T-helper 2 cell (primary cell): ENCODE measurements at places on chromosomes 3 and 15.

DNA sequence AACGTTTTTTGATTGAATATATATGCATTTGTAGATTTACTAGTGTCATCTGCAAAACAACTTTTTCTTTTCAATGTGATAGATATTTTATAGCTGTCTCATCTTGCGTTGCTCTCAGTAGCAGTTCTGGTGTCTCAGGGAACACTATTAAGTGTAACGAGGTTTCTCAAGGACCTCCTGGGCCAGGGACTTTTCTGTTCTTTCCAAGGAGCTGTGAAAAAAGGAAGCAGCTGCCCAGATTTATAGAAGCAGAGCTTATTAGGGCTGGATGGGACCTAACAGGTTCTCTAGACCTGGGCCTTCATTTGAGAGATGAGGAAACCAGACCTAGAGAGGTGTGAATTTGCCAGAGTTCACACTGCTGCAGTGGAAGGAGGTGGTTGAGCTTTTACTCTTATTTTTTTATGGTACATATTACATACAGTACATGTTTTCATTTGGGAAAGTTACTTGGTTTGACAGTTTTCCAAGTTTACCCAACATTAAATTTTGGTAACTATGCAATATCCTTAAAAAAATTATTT lies 16.1 kb downstream of the MAP2K1 start:
- no peak for DNase-seq

GRCh38 chr3:18964640-18965039 lies 183.7 kb upstream of the KCNH8 start:
- DNase-seq, result no peak

DNA sequence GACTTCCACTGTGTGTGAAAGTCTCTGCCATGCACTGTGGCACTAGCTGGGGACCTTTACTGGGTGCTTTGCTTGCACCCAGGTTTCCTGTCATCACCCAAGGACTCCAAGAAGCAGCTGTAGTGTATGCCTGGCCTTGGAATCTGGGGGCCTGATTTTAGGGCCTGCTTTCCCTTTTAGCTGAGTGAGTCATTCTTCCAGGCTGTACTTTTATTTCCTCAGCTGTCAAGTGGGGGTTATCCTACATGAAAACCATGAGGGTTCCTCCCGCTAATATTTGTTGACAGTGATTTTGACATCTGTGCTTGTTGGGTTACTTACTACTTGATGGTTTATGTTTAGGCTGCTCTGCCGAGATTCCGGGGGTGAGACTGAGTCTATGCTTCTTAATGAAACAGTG lies 18.5 kb downstream of the GORASP1 start:
- DNase-seq, result no peak

GRCh38 chr3:37967260-37967881 lies 23.2 kb upstream of the VILL start:
- DNase-seq, result peak; percentile 38

DNA sequence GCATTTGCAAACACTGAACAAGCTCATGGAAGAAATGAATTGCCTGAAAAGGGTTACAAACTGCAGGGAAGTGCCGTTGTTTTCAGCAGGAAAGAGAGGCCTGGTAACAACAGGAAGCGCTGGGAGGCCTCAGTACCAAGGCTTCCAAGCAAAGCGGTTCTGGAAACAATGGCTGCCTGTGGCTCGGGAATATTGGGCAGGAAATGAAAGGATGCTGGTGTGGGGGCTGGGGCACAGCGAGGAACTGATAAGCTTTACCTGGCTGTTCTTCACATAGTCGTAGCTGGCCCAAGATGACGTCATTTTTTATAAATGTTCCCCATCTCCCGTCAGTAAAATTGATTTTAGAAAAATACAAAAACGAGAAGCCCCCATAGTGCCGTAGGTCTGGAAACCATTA lies 55.9 kb downstream of the ARHGAP31 start:
- DNase-seq, result no peak

DNA sequence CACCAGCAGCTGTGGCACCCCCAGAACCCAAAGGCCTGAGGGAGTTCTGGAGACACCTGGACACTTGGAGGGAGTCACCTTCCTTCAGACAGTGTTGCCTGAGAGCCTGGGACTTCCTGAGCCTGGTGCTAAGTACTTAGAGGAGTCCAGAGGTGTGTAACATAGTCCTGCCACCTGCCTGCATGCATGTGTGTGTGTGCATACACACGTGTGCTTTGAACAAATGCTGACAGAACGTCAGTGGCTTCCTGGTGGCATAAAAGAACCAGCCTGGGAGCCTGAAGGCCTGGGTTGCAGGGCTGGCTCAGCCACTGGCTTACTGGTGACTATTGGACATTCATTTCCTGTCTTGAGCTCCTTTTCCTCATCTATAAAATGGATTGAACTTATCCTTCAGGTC lies 3.2 kb upstream of the CPN2 start:
- DNase-seq, result no peak

DNA sequence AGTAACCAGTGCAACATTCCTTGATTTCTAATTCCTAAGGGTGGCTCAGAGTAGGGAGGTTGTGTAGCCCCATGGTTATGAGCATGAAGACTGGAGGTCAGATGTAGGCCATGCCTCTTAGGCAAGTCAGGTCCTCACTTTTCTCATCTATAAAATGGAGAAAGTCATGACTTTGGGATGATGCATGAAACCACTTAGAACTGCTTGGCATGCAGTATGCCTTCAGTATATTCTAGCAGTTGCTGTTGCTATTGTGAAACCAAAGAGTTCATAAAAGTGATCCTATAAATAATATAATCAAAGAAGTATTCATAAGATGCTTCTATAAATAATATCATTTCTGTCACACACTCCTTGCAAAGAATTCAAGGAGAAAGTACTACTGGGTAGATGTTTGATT lies 65.5 kb downstream of the TMEM108 start:
- no peak for DNase-seq

GRCh38 chr15:50939911-50940310 lies 31.4 kb downstream of the AP4E1 start:
- no peak for DNase-seq

DNA sequence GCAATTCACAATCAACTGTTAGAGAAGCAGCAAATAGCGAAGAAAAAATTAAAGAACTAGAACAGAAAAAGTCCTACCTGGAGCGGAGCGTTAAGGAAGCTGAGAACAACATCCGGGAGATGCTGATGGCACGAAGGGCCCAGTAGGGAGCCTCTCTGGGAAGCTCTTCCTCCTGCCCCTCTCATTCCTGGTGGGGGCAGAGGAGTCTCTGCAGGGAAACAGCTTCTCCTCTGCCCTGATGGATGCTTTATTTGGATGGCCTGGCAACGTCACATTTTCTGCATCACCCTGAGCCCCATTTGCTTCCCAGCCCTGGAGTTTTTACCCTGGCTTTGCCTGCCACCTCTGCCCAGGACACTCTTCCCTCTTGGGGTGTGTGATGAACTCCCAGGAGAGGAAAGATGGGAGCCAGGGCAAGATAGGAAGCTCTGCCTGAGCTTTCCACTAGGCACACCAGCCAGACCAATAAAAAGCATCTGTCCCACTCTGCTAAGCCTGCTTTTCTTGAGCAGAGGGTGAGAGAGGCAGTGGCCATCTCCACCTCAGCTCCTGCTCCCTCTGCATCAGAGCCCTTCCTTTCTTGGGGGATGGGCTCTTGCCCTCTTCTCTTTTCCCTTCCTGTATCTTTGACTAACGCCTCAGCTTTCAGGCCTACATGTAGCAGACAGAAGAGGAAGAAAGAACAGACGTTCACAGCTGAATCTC lies 39.4 kb downstream of the PPARG start:
- DNase-seq, result no peak

GRCh38 chr3:164194842-164195241 lies 883.5 kb downstream of the SI start:
- no peak for DNase-seq

- no peak for DNase-seq
Measured at GRCh38 chr15:100109486-100110035, 232.2 kb downstream of the ADAMTS17 start.

- DNase-seq, result no peak
Measured at GRCh38 chr3:58004973-58005372, 3.2 kb upstream of the FLNB start.

DNA sequence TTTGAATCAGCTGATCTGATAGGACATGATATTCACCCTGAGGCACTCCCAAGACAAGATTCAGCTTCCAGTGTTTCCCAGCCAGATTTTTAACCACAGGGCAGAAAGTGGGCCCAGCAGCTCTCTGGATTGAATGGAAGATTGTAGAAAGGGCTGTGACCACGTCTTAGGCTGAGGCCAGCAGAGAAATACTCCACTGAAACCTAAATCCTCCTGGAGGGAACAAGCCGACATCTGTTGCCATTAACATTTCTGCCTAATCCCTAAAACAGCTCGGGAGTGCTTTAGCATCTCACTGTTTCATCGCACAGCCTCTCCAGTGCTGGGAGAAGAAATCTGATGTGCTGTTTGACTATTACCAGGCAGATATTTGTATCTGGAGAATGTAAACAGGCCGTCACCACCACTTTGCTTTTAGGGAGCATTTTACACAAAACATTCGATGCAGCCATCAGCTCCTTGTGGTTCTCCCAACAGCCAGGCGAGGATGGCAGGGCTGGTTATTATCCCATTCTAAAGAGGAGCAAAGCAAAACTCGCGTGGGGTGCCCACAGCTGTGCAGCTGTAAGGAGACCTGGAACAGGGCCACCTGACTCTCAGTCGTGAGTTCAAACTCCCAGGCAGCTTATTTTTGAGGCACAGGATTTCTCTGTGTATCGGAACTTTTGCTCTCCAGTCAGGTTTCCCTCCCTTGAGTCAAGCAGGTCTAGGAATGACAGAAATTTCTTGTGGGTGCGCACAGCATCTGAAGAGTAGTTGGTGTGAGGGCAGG lies 117.4 kb downstream of the LIPC start:
- DNase-seq, result no peak

DNA sequence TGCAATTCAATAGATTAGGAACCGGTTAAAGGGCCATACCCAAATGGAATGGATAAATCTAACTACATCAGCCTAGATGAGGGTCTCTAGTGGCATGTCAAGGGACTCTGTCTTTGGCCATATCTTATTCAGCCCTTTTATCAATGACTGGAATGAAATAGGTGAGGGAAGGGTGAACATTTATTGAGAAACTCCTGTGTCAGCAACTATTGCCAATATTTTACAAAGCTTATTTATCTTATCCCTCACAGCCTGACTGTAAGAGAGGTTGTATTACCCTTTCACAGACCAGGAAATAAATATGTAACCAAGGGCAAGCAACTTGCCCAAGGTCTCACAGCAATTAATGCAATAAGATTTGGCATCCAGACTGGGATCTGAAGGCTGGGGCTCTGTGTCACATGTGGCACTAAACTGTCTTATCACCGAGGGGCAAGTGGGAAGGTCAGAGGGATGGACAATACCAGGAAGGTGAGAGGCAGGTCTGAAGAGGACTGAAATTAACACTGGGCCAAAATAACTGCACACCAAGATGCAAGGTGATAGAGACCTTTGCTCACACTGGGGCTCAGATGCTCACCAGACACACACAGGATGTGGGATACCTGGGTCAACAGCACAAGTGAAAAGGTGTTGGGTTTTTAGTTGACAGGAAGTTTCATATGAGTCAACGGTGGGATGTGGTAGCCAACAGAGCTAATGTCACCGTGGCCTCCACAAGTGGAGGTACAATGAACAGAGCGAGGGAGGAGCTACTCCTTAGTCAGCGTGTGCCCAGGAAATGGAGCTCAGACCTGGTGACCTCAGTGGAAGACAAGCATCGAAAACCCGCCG lies 261.3 kb downstream of the RPLP1 start:
- peak; percentile 89 for DNase-seq

DNA sequence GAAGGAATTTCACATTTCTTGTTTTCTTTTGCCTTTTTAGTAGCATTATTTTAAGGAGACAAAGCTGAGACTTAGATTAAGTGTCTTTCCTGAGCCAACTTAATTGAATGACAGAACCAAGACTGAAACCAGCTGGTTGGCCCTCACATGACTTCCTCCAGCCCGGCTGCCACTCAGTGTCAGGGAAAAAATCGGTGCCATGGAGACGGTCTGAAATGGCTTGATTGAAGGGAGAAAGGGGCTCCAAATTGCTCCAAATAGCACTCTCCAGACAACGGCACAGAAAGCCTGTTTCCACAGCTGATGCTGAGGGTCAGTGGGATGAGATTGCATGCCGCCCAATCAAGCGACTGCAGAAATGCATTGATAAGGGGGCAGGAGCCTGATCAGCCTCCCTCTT lies 475.2 kb upstream of the IL12A start:
- DNase-seq, result no peak

GRCh38 chr15:87711026-87711425 lies 545.5 kb downstream of the NTRK3 start:
- DNase-seq, result no peak

GRCh38 chr15:67818464-67818863 lies 6.8 kb upstream of the SKOR1 start:
- no peak for DNase-seq
